Right ventricle myocardium superior (tissue), 1 donor: ENCODE measurements at places on chromosomes 5 and 9.

GRCh38 chr5:144179226-144179625 lies 8.6 kb downstream of the KCTD16 start:
- no peak for DNase-seq

- no peak for DNase-seq
Measured at GRCh38 chr5:31889001-31889561, 250.2 kb downstream of the PDZD2 start.

GRCh38 chr5:154159343-154159742 lies 31.2 kb upstream of the GALNT10 start:
- no peak for DNase-seq

GRCh38 chr5:173016598-173017046 lies 33.1 kb downstream of the ATP6V0E1 start:
- no peak for DNase-seq
